ENCODE measurements at places on chromosomes 2 and 18.

DNA sequence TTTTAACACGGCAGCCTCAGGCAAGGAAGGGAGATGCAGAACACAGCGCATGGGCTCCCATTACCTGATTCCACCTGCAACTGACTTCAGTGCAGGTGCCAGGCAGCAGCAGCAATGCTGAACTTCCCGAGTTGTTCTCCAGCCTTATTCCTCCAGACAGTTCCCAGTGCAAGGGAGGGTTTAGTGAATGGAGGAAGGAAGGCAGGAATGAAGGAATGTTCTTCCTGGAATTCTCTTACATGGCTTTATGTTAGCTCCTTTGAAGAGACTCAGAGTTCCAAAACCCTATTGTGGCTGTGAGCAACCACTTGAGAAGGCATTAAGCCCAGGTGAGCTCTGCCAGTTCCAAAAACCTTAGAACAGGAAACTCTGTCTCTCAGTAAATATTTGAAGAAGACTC is 45.5 kb downstream of the SERPINB7 start:
- DNase-seq, result no peak

GRCh38 chr2:217011576-217011975 is 151.7 kb upstream of the TNP1 start:
- no peak for DNase-seq

- DNase-seq, result no peak
These were observed 67.2 kb upstream of the ATL2 start for GRCh38 chr2:38444247-38444646.

DNA sequence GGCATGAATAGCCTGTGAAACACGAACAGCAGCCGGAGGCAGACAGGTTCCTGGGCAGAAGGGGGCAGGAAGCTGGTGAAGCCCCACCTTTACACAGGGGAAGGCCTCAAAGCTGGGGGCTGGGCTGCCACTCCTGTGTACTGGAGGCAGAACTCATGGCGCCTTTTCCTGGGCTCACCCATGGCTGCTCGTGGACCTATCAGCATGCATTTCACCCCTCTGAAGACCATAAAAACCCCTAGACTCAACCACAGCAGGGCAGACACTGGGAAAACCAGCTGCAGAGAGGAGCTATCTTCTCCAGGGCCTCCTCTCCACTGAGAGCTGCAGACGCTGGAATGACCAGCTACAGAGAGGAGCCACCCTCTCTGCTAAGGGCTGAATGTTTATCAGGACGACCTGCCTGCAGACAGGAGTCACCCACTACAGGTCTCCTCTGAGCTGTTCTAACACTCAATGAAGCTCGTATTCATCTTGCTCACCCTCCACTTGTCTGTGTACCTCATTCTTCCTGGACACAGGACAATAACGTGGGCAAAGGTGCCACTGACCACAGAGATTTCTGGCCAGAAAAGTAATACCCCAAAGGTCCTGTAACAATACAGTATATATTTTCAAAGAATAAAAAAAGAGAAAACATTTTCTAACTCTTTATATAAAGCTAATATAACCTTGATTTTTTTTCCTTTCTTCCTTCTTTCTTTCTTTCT is 18.9 kb upstream of the CCDC88A start:
- no peak for DNase-seq

DNA sequence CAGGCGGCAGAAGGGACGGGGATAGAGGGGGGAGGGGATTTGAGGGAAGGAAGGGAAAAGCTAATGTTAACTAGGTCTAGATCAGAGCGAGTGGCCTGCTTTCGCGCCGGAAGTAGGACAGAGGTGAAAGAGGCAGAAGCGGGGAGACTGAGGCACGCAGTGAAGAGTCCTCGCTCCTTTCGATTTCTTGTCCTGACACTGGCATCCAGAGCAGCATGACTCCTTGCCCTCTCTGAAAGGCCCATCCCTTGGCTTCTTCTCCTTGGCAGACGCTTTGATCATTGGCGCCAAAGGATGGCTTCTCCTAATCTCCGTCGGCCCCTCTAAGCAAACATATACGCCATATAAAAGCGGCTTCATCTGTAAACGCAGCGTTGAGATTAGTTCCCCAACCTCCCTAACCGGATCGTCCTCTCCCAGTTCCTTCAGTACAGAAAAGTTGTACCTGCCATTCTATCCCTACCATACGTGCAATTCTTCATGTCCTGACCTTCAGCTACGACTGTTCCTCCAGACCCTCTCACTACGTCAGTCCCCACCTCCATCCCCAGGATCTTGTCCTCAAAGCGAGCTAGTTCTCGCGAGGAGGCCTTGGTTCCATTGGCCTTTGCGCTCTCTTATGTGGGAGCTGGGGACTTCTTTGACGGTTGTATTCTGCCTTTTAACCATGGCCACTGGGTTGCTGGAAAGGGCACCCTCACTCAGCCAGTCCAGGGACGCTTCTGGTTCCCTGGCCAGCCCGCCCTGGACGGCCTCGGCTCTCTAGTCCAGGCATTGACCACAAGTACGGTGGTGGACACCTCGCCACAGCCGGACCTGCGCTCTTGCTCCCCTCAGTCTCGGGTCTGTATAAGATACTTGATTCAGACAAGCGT is 857 bp upstream of the NEUROD1 start:
- no peak for DNase-seq

DNA sequence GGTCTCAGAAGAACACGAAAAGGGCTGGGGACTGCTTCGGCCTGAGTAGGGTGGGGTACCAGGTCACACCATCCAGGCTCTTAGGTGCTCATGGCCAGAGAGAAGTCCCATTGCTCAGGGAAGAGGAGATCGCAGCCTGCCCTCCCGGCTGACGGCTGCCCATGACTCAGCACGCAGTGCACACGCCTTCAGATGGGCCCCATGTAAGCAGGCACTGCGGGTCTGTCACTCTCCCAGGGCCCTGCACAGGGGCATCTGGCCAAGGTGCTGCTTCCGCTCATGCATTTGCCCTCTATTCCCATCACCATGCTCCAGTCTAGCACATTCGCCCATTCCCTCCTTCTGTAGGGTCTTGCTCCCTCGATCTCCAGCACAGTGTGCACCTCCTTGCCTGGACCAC is 34.7 kb downstream of the SFXN5 start:
- DNase-seq, result no peak

DNA sequence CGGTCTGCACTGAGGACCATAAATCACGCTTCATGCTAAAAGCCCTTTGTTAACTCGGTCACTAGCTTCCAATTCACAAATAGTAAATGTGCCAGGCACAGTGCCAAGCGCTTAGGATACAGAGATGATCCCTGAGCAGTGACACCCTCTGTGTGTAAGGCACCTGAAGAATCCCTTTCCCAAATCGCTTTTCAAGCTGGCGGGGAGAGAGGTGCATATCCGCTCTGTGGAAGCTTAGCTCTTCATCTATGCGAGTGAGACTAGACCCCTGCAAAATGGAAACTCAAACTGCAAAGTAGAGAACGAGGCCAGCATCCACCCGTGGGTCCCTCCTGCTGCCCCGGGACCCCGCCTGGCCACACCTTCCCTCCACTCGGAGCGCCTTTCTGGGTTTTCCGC is 2.4 kb downstream of the PIEZO2 start:
- no peak for DNase-seq

GRCh38 chr2:2528846-2529245 is 197.8 kb upstream of the MYT1L start:
- no peak for DNase-seq

Data from tibial artery (tissue), 4 donors.